Naive thymus-derived CD8-positive, alpha-beta T cell (primary cell): ENCODE measurements at places on chromosomes 2 and 18.

DNA sequence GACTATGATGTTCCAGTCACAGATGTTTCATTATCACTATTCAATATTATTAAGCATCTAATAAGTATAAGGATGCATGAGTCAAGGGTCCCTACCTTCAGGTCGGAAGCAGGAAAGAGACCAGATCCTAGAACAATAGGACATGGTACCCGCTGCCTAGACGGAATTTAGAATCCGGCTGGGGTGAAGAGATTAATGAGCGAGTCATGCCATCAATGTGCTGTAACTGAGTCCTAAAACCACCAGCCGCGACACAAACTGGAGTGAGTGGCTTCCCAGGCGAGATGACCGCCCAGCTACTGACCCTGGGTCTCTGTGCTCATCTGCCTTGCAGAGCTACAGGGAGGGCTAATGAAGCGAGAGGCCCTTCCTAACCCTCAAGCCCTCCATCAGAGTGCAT is 73.6 kb downstream of the DNMT3A start:
- no peak for DNase-seq

DNA sequence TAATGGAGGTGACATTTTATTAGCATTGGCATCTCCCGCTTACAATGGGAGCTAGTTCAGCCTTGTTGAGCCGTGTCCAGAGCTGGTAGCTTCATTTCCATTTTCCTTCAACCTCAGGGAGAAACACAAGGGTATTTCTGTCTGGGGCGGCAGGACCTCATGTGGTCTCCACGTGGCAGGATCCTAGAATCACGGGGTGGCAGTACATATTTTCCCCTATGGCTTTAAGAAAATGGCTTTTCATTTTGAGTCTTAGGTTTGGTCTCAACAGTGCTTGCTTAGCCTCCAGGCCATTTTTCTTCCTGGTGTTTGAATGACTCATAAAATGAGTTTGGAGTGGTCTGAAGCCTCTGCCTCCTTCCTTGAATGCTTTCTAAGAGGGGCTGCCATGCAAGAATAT is 20.3 kb downstream of the CABLES1 start:
- no peak for DNase-seq

DNA sequence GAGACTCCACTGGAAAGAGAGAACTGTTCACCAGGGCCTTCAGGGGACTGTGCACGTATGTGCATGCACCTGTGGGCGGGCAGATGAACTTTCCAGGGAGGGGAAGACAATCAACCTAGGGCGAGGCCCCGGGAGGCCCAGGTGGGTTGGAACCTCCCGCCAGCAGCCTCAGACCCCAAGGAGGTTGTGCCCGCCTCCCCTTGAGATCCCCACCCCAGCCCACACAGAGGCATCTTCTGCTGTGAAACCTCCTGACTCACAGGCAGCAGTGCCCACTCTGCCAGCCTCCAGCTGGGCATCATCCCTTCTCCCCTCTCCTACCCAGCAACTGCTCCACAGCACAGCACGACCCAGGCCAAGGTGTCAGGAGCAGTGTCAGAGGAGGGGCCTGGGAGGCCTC is 54.4 kb downstream of the FAM178B start:
- DNase-seq = no peak

DNA sequence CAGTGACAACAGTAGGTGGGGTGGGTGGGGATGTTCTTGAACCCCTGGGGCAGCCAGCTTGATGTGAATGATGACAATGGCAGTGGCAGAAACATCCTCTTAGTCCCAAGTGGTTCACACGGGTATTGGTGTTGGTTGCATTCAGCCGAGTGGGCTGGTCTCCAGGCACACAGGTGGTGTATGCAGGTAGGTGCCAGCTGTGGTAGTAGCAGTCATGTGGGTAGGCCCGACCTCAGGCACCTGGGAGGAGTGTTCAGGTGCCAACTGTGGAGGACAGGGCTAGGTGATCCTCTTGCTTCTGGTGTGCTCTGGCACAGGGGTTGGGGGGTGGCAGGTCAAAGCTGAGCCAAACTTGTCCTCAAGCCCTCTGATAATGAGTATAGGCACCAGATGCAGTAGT is 327.6 kb upstream of the CYP26B1 start:
- DNase-seq = no peak

GRCh38 chr2:178579006-178579405 is 98.7 kb downstream of the PLEKHA3 start:
- DNase-seq = no peak
